ENCODE measurements at places on chromosomes 11 and 22.
A peak's percentile ranks its signal among the peaks of the same experiment; 100 is the strongest.

GRCh38 chr11:12163181-12163941 is 53.0 kb downstream of the MICAL2 start:
- no peak for DNase-seq

- DNase-seq, result no peak
These were observed 58.2 kb downstream of the MORC2 start for GRCh38 chr22:30910358-30910757.

DNA sequence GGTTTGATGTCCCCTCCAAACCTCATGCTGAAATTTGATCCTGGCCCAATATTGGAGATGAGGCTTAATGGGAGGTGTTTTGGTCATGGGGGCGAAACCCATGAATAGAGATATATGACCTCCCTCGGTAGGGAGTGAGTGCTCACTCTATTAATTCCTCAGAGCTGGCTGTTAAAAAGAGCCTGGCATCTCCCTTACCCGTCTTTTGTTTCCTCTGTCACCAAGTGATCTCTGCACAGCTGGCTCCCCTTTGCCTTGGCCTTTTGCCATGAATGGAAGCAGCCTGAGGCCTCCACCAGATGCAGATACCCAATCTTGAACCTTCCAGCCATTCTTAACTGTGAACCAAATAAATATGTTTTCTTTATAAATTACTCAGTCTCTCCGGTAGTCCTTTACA is 4.5 kb upstream of the CCDC81 start:
- DNase-seq, result no peak

DNA sequence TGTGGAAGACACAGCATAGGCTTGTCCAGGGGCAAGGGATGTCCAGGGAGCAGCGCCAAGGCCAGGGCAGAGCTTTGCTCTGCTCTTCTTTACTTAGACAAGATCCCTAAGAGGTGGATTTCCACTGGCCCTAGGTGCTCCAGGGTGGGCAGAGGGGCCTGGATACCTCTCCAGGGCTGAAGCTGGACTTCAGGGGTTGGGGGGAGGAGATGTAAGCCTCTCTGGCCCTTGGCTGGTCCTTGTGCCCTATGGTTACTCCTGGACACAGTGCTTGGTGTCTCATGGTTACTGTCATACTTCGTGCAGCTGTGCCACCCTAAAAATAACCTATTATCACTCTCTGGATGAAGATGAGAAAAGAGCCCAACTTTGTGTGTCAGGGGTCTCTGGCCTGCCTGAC is 12.9 kb upstream of the KCNJ11 start:
- no peak for DNase-seq

- no peak for DNase-seq
These were observed 105.6 kb downstream of the MN1 start for GRCh38 chr22:27695925-27696324.

GRCh38 chr22:43887391-43887790 is 4.4 kb downstream of the PNPLA5 start:
- no peak for DNase-seq

- DNase-seq, result no peak
These were observed 164.4 kb downstream of the BRD1 start for GRCh38 chr22:49663311-49663711.

DNA sequence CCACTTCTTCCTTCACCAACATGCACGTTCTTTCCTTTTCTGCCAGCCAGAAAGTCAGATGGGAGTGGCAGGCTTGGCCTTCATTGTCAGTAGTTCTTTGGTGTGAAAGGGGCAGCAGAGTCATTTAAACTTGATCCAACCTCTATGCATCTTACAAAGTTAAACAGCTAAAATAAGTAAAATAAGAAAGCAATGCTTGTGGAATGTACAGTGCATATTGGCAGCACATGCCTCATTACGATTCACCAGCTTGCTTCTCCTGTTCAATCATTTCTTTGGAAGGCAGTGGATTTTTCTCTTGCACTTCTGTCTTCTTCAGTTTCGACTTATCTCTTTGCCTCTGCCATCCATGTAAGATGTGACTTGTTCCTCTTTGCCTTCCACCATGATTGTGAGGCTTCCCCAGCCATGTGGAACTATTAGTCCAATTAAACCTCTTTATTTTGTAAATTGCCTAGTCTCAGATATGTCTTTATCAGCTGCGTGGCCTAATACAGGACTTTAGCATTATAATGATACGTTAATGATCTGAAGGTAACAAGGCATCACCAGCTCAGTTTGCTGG is 14.8 kb downstream of the LGALS12 start:
- DNase-seq, result no peak

DNA sequence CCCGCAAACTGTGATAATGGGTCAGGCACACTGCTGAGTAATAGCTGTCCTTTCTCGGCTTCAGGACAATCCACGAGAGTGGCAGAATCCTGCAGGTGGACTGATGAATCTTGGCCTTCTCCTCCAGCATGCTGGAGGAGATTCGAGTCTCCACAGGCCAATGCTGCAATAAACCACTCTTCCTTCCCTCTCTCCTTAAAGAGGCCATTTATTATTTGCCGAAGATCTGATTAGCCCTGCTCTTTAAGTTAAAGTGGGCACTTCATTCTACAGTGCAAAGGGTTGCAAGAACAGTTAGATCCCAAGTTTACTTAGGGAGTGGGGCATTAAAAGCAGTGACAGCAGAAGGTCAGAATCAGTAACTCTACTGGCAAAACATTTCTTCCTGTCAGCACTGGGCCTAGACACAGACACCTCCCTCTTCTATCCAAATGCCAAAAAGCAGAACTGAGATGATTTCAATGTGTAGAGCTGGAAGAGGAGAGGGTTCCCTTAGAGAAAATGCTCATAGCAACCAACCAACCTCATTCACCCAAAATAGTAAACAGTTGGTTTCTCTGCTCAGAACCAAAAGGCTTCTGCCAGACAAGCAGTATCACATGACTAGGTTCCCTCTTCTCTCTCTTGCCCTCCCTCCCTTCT is 121.7 kb downstream of the SGSM3 start:
- DNase-seq, result no peak

GRCh38 chr11:66844496-66845142 is 1.4 kb downstream of the RCE1 start:
- peak; percentile 6 for DNase-seq

DNA sequence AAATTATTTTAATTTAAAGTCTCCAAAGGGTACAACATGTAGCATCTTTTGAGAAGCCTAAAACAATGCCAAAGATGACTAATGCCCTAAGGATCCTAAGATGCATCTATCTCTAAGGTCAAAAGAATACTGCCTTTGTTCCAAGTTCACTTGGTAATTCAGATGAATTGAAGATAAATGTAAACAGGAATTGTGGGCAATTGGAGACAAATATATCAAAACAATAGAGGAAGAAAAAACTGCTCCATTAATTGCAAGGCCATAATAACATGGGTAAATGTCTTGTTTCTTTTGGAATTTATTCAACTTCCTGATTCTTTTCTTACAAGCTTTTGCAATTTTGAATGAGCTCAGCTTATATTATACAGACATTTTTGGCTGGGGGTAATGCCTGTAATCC is 338.6 kb downstream of the TTC28 start:
- no peak for DNase-seq

- DNase-seq, result no peak
These were observed 155.1 kb downstream of the HIPK3 start for GRCh38 chr11:33412241-33412640.

GRCh38 chr11:36419791-36420424 is 90.2 kb downstream of the TRAF6 start:
- no peak for DNase-seq

DNA sequence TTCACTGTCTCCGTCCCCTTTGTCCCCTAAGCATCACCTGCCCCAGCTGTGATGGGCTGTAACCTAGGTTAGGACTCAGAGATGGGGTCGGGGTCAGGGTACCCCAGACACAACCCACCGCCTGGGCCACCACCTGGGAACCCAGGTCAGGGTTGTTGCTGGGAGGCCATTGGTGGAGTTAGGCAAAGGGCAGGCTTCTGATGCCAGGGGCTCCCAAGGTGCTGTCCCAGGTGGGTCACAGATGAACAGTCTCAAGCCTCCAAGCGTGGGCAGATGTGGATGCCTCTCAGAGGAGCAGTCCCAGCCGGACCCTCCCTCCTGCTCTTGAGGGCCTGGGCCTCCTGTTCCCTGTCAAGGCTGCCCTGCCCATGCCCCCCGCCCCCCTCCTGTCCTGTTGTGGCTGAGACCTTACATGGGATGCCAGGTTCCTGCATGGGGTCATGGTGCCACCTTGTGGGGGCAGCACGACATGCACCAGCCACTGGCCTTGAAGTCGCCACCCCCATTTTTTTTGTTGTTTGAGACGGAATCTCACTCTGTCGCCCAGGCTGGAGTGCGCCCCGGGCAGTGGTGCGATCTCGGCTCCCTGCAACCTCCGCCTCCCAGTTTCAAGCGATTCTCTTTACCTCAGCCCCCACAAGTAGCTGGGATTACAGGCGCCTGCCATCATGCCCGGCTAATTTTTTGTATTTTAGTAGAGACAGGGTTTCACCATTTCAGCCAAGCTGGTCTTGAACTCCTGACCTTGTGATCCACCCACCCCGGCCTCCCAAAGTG is 12.1 kb downstream of the GATD1 start:
- DNase-seq, result peak; percentile 54

- DNase-seq, result no peak
These were observed 26.5 kb downstream of the ATXN10 start for GRCh38 chr22:45698094-45698493.

All from activated CD4-positive, alpha-beta T cell treated with anti-CD3 and anti-CD28 coated beads for 1 hour (primary cell).